Mesothelial cell of epicardium (in vitro differentiated cells): ENCODE measurements at places on chromosomes 2 and 18.

DNA sequence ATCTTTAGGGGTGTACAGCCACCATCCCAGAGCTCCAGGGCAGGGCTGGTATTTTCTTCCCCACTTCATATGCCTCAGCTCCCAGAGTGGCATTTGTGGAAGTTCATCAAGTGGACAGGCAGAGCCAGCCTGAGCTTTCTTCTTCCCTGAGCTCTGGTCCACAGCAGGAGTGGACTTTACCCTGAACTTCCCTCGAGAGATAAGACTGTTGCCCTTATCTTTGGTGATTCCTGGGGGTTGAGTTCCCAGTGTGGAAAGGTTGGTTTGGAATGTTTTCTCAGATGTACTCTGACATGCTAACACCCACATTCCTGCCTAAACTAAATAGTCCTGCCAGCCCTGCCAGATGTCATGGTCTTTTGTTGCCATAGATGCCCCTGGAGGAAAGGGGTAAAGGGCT, 62.0 kb upstream of the LGALSL start:
- H3K4me1 ChIP-seq = no peaks in the 10 kb centered on the region
- no peak for DNase-seq
- peaks cover 2% of the 10 kb centered on the region for H3K36me3 ChIP-seq
- H3K4me3 ChIP-seq = no peak overlapping the region

GRCh38 chr2:60353406-60353800, 200.1 kb downstream of the BCL11A start:
- H3K27me3 ChIP-seq = no peaks in the 10 kb centered on the region
- H3K4me1 ChIP-seq = peaks cover 28% of the 10 kb centered on the region
- no peak for DNase-seq
- H3K36me3 ChIP-seq = no peaks in the 10 kb centered on the region

- peaks cover 5% of the 10 kb centered on the region for H3K36me3 ChIP-seq
- no peak overlapping the region for H3K27ac ChIP-seq
- DNase-seq = no peak
- H3K27me3 ChIP-seq = peaks cover 2% of the 10 kb centered on the region
These were observed 3.8 kb upstream of the ZNF24 start for GRCh38 chr18:35348001-35348400.

GRCh38 chr2:20351555-20352229, 1.0 kb upstream of the PUM2 start:
- no peaks in the 10 kb centered on the region for H3K36me3 ChIP-seq
- H3K4me3 ChIP-seq = no peak overlapping the region
- no peak for DNase-seq

DNA sequence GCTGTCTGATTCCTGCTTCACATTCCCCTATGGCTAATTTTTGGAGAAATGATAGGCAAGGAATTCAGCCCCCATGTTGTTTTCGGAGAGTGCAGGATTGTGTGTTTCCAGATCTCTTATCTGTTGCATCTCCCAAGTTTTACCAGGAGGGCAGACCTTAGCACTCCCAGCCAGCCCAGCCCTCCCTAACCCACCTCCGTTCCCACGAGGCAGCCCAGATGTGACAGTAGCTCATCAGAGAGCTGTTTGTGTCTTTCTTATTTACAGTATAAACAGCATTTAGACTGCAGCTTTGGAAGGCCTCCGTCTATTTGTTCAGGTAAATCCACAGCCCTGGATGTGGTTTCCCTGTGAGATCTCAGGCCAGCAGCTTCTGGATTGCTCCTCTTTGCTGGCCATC, 91.6 kb downstream of the THNSL2 start:
- no peak overlapping the region for H3K4me3 ChIP-seq
- peaks cover 9% of the 10 kb centered on the region for H3K27me3 ChIP-seq
- no peaks in the 10 kb centered on the region for H3K36me3 ChIP-seq
- H3K4me1 ChIP-seq = peaks cover 22% of the 10 kb centered on the region
- H3K27ac ChIP-seq = no peak overlapping the region

- H3K36me3 ChIP-seq = peaks cover 6% of the 10 kb centered on the region
- no peak for DNase-seq
- no peaks in the 10 kb centered on the region for H3K27me3 ChIP-seq
- H3K4me1 ChIP-seq = peaks cover 26% of the 10 kb centered on the region
These were observed 1.1 kb downstream of the LMAN1 start for GRCh38 chr18:59357928-59358327.
